Effector CD4-positive, alpha-beta T cell (primary cell): ENCODE measurements at places on chromosomes 12 and 14.

GRCh38 chr12:27554421-27555186 is 30.6 kb downstream of the PPFIBP1 start:
- DNase-seq, result no peak

- DNase-seq, result no peak
Measured at GRCh38 chr14:93537951-93538350, 107.2 kb downstream of the UNC79 start.

DNA sequence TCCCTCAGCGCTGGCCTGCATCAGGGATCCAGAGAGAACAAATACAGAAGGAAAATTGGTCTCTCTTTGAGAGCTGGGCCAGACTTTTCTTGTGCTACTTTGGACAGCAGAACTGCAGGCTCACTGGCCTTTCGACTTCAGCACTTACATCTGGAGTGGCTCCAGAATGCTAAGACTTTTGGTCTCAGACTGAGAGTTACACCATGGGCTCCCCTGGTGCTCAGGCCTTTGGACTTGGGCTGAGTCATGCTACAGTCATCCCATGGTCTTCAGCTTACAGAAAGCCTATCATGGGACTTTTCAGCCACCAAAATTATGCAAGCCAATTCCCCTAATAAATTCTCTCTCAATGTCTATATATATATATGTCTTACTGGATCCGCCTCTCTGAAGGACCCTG is 9.0 kb upstream of the CD163 start:
- DNase-seq, result no peak

DNA sequence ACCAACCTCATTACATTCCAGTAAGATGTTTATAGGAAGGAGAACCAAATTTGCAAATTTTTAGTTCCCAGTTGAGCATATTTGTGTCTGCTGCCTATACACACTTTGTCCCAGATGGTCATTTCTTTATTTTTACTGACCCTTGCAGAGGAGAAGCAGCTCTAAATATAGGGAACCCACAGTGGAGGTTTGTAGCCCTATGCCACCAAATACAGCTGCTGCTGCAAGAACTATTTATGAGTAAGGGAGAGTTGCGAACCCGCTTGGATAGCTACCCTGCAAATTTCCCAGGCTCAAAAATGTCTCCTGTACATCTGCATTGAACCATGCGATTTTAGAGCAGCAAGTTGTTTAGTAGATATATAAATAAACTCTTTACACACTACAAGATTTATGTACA is 48.2 kb downstream of the NAV3 start:
- no peak for DNase-seq

GRCh38 chr12:241266-241665 is 21.4 kb downstream of the SLC6A13 start:
- no peak for DNase-seq

DNA sequence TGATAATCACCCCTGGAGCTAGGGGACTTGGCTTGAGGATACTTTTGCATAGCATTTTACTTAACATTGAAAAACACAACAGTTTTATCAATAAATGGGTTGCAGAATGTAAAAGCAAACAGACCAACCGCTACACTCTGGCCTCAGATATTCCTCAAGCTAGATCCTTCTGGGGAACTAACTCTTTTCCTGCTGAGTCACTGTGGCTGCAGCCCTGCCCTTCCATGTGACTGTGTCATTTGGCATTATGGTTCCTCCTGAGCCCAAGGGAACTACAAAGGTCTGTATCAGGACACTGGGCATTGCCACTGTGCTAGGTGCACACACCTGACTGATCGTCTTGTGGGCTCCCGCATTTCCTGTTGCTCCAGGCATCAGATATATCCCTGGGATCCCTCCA is 56.6 kb downstream of the TTC9 start:
- no peak for DNase-seq

GRCh38 chr12:19588951-19589350 is 149.7 kb downstream of the AEBP2 start:
- no peak for DNase-seq

GRCh38 chr12:120874547-120875245 is 29.5 kb downstream of the SPPL3 start:
- no peak for DNase-seq

DNA sequence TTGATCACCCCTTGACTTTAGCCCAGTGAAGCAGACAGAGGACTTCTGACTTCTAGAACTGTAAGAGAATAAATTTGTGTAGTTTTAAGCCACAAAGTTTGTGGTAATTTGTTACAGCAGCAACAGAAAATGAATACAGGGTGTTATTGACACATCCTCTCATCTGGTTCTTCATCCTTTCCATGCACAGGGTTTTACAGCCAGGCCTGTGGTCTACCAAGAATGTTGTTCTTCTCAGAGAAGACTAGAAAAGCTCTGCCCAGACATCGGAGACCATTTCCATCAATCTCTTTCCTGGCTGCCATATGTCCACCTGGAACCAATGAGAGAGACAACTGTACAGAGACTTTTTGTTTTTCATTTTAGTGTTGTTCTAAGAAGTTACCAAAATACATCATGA is 308.2 kb upstream of the AMIGO2 start:
- DNase-seq, result no peak

DNA sequence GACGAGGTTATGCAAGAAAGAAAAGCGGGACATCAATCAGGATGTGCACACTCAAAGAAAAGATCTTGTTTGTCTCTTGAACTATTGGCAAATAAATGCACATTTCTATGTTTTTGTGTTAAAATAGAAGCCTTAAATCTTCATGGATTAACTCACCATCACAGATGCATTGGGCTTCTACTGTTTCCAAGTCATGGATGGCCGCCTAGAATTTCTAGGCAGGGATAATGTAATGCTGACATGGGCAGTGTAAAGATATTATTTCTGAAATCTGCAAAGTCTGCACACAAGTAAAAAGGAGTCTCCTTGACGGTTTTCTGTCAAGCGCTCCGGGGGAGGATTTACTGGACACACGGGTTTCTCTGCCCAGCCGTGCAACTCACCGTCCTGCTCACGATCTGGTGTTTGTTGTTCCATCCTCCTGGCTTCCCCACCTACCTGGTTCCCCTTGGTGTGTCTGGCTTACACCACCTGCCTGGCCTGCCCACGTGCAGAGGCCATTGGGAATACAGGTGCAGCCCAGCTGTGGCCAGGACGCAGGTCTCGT is 103.3 kb upstream of the FZD10 start:
- DNase-seq, result no peak
